ENCODE measurements at places on chromosomes 12 and 14. TPM values are rescaled to one million over a fixed set of nuclear protein-coding genes. Genes with fewer than 3 reads are reported as not detected.

DNA sequence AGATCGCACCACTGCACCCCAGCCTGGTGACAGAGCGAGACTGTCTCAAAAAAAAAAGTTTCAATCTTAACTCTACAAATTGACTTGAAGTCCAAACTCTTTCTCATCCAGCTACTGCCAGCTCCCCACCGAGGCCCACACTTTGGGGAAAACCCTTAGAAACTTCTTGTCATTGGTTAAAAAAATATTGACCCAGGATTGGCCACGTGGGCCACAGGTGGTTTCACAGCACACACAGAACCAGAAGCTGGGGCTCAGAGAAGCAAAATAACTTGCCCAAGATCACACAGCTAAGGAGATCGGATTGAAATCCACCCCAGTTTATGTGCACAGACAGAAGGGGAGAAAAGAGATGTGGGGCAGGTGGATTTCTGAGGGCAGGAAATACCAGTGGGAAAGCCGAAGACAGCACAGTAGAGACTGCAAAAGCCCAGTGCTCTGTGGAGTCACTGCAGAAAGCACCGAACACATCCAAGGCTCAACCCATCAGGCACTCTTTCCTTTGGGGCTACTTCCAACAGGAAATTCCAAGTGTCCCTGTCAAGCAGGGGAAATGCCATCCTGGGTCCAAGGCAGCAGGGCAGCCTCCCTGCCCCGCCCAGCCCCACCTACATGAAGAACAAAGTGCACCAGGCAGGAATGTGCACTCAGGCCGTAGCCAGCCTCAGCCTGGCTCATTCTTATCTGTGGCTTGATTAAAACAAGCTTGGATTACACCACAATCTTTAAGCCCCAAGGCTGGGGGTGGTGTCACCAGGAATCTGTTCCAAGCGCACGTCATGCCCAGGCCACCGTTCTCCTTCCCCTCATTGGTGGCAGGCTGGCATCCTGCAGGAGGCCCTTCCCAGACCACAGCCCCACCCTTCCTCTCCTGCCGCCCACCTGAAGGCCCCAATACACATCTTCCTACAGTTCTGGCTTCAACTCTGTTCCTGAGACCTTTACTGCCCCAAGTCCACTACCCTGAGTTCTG is 72.5 kb downstream of the ITPK1 start:
- DNase-seq, result no peak

GRCh38 chr14:96281486-96281885 is 25.5 kb downstream of the BDKRB1 start:
- no peak for DNase-seq

DNA sequence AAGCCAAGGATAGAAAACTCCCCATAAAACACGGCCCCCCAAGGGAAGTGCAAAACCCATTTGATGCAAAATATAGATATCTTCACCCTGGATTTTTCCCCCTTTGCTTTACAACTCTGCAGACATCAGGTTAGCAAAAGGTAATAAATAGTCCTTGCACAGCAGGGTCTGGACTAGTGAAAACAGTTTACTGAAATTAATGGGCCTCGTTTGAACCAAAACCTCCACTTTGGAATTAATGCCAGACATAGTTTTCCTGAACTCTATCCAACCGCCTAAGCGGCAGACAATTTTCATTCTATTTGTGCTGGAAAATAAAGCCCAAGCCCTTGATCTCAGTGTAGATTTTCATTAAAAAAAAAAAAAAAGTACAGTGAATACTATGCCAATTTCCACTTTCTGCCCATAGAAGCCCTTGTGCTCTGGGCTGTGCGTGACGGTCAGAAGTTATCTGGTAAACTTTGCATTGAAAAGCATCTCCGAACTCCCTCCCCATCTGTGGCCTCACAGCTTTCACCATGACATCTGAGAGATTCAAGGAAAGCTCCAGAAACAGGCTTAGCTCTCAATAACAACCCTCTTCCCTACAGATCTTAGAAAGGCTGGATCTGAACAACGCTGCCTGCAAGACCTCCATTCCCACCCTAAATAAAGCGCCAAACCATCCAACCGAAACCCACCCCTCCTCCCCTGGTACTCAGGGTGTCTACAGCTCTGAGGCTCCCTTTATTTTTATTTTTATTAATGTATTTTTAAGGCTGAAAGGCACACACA is 11.0 kb upstream of the IRF2BPL start:
- DNase-seq, result no peak

GRCh38 chr14:50826681-50827080 is 4.3 kb downstream of the NIN start:
- DNase-seq, result no peak

- DNase-seq, result no peak
Measured at GRCh38 chr12:105156260-105156659, 48.7 kb downstream of the WASHC4 start.

GRCh38 chr14:41144370-41144769 is 462.3 kb upstream of the LRFN5 start:
- DNase-seq, result no peak

- no peak for DNase-seq
Measured at GRCh38 chr14:32003585-32003984, 73.5 kb upstream of the ARHGAP5 start.

GRCh38 chr14:101480022-101480746 is 81.1 kb upstream of the DIO3 start:
- no peak for DNase-seq

DNA sequence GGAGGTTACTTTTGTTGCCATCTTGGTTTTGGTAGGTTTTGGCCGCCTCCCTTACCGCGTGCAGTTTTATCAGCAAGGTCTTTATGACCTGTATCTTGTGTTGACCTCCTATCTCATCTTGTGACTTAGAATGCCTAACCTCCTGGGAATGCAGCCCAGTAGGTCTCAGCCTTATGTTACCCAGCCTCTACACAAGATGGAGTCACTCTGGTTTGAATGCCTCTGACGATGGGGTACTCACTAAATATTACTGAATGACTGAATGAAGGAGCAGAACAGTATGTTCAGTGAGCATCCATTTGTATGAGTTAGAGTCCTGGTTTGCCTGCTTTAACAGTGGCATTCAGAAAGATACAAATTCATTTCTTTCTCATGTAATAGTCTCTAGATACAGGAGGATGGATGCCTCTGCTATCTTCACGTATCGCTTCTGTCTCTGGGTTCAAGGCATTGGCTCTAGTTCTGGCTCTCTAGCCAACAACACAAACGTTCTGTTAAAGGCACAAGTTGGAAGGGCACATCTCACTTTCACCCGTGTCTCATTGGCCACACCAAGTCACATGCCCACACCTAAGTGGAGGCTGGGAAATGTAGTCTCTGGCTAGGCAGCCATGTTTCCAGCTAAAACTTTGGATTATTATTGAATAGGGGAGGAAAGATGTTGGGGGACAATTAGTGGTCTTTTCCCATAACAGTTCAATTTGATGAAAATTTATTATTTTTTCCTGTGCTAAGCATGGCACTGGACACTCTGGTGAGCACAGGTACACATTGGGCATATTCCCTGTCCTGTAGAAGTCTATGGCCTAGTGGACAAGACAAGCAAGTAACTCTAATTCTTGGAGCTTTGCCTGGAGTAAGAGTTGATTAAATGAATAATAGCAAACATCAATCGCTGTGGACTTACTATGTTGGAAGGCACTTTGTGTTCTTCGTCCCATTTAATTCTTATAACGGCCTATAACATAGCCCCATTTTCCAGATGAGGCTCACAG is 75.2 kb upstream of the RPH3A start:
- DNase-seq, result peak; percentile 35

- no peak for DNase-seq
Measured at GRCh38 chr12:105315726-105316125, 14.8 kb upstream of the C12orf75 start.

GRCh38 chr12:97260786-97261185 is 201.8 kb upstream of the RMST start:
- no peak for DNase-seq

GRCh38 chr12:91922139-91922538 is 223.5 kb downstream of the BTG1 start:
- no peak for DNase-seq

- no peak for DNase-seq
Measured at GRCh38 chr12:89412665-89413064, 60.4 kb upstream of the DUSP6 start.

GRCh38 chr12:97960741-97961608 is 498.4 kb downstream of the RMST start:
- peak; percentile 31 for DNase-seq

DNA sequence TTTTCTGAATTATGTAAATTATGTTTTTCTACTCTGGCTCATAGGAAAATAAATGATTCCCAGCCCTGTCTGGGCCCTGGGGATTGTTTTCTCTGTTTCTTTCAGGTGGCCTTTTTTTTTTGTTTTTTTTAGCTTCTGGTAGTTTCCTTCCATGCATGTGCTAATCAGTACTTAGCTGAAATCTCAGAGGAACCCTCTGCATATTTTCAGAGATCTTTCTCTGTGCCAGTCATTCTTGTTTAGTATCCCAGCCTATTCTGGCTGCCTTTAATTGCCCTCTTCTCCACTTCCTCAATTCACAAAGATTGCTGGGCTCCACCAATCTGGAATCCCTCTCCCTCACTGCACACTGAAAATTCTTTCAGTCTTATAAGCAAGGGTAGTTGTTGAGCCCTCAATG is 46.9 kb downstream of the CNOT2 start:
- DNase-seq, result no peak

HHIPL1 gene
- total RNA-seq, result not detected

NKX2-1 gene
- total RNA-seq, result not detected

AKAP3 gene
- total RNA-seq, result 1.3 TPM

PPP1R36 gene
- 0.14 TPM for total RNA-seq

POLE gene
- total RNA-seq, result 124 TPM

SLC38A4 gene
- total RNA-seq, result not detected

KIF26A gene
- 0.28 TPM for total RNA-seq

All from activated CD4-positive, alpha-beta T cell treated with anti-CD3 and anti-CD28 coated beads for 36 hours (primary cell).